ENCODE measurements at places on chromosomes 13 and 19. TPM values are rescaled to one million over a fixed set of nuclear protein-coding genes. Genes with fewer than 3 reads are reported as not detected.

- DNase-seq: no peak
These were observed 2.1 kb downstream of the TEX30 start for GRCh38 chr13:102771298-102772041.

DNA sequence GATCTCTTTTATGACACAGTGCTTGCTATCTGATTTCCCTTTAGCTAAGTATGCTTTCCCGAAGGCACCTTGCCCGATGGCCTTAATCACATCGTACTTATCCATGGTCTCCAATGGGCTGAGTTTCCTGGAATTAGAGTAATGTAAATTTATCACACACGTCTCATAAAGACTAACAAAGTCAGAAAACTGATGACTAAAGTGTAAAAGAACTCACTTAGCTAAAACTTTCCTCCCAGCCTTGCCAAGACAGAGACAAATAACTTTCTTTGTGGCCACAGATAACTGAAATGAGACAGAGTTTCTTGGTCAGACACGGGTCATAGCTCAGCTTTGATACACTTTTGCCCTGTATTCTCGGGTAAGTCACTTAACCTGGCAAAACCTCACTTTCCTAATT, 1.5 kb downstream of the NEK5 start:
- no peak for DNase-seq

DNA sequence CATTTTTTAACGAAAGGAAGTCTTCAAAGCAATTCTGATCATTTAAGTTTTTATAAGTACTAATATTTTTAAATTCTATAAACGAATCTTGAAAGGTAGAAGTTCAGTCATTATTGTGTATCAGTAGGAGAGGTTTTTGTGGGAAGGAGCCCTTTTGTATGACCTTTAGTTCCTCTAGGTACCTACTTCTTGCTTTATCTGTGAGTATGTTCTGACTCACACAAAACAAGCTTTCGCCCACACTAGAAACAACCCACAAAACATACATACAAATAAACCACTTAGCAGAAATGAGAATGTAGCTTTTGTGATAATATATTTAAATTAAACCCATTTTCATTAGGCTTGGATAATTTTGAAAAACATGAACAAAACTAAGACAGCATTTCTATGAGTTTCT, 27.8 kb downstream of the ERCC5 start:
- DNase-seq: no peak

DNA sequence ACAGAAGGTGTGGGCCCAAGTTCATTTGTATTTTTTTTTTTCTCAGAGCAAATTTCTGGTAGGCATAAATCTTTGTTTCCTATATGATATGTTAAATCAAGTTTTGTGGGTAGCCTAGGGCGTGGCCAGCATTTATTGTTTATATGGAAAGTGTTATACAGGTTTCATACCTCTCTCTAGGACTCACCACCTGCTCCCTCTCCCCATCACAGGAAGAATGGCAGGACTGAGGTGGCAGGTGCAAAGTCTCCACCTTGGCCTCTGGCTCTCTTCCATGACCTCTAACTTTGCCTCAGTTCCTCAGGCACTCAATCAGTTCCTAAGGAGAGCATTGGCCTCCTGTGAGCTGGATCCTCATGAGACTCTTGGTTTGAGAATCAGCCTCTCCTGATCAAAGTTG, 172.3 kb upstream of the TSC22D1 start:
- no peak for DNase-seq

Gene GGN
- total RNA-seq: 1.3 TPM

DNA sequence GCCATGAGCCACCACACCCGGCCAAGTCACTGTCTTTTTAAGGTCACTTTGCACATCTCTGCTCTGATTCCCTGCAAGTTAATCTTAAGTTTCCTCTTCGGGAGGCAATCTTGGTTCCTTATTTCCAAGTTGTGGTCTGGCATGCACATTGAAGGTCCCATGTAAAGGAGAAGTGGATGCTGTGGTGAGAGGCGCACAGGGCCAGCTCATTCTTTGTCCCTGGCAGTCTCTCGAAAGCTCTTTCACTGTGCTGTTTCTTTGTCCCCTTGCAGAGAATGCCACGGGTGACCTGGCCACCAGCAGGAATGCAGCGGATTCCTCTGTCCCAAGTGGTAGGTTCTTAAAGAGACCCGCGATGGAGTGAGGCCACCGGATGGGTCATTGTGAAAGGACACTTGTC, 16.4 kb upstream of the C19orf33 start:
- no peak for DNase-seq

GRCh38 chr19:47021536-47022139, 2.0 kb downstream of the NPAS1 start:
- DNase-seq: no peak

DNA sequence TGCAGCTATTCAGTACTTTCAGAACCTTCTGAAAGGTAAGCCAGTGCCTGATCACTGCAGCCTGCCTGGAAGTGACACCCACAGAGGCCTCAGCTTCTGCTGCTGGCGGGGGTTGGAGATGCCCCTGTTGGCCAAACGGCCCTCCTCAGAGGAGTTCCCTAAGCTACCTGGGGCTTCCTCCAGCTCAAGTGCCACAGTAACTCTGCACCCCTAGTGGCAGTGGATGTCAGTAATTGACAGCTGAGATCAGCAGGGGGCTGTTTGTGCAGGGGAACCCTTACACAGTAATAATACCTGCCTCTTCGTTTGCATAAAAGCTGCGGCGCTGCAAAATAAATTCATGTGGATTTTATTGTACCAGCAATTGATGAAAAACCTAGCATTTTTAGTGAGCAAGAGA, 28.9 kb downstream of the TDRD12 start:
- DNase-seq: no peak

Gene LHB
- not detected for total RNA-seq

DNA sequence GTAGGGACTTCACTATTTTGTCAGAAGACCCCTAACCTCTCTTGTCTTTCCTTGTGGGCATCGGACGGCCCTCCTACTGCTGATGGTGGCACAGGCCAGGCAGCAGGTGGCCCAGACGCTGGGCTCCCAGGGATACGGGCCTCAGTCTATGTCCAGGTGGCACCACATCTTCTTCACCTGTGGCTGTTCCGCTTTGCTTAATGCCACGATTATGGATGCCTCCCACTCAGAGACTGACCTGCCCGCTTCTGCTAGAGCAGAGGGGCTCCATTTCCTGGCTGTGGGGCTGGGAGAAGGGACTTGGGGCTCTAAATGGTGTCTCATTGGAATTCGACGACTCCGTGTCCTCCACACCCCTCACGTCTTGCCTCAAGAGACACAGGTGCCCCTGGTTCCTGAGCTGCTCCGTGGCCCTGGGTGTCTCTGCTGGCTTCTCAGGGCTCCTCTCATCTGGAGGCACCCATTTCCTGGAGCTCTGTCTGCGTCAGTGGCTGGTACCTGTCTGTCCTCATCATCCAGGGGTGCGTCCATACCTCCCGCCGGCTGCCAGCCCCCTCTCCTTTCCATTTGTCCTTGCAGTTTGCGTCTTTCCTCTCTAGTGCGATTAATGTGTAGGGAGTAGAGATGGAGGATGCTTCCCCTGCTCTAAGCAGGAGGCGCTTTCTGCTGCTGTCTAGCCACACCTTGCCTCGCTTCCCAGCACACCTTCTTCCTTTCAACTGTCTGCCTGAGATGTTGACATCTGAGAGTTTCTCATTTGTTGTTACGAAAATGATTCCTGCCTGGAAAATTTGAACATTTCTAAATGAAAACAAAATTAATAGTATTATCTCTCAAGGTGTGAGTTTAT, 63.4 kb downstream of the TEX29 start:
- no peak for DNase-seq

DNA sequence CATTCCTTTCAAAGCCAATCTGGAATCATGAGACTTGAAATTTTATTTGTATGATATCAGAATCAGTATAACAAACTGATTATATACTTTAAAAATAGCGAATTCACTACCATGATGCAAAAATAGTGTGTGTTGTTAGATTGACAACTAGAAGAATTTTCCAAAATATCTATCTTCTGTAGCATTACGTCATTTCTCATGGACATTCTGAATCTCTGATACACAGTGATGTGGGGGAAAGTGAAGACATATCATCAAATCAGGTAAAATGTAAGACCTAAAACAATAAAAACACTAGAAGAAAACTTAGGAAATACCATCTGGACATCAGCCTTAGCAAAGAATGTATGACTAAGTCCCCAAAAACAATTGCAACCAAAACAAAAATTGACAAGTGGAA, 1292.0 kb upstream of the PCDH9 start:
- no peak for DNase-seq

DNA sequence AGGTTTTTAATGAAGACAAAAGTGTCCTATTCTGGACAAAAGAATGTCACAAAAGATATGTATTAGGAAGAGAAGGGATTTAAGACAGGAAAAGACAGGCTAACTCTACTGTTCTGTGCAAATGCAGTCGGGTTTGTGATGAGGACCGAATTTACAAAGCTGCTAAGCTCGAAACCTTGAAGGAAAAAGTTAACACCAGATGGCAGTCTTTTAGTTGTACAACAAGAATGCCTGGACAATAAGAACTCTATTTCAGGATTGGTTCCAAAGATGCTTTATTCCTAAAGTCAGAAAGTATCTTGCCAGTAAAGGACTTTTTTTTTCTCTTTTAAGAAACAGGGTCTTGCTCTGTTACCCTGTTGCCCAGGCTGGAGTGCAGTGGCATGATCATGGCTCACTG, 51.1 kb downstream of the HS6ST3 start:
- DNase-seq: no peak

Gene KASH5
- total RNA-seq: not detected

Gene ZNF888
- 15.3 TPM for total RNA-seq

GRCh38 chr13:113117911-113118260, 4.7 kb upstream of the F10 start:
- no peak for DNase-seq

GRCh38 chr13:104854007-104854406, 1681.5 kb downstream of the EFNB2 start:
- DNase-seq: no peak

Gene WIZ
- total RNA-seq: 57.5 TPM

Gene B3GNT8
- total RNA-seq: 4.9 TPM

Gene ZNF221
- total RNA-seq: 13.0 TPM

Gene CYP4F22
- total RNA-seq: not detected

DNA sequence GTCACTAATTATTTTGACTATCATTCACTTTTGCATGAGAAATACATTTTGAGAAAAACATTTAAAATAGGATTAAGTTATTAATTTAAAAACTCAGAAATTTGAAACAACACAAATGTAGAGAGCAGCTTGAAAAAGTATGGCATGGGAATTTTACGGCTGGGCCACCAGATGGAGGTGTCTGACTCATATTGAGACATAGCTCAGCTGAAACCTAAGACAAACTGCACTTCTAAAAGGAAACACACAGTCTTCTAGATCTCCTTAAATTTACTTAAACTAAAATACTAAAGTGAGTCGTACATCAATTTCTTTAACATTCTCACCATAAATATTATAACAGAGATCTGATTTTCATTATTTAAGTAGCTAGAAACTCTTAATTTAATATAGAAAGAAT, 41.9 kb upstream of the POSTN start:
- DNase-seq: no peak

DNA sequence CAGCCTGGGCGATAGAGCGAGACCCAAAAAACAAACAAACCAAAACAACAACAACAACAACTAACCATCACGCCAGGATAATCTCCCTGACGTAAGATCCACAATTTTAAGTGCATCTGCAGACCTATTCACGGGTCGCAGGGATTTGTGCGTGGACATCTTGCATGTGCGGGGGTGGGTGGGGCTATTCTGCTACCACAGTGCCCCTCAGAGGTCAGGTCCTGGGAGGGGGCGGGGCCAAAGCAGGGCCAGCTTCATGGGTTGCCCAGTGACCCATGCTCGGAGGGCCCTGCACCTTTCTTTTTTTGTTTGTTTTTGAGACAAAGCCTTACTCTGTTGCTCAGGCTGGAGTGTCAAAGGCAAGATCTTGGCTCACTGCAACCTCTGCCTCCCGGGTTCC, 2.6 kb upstream of the CDC42EP5 start:
- no peak for DNase-seq

DNA sequence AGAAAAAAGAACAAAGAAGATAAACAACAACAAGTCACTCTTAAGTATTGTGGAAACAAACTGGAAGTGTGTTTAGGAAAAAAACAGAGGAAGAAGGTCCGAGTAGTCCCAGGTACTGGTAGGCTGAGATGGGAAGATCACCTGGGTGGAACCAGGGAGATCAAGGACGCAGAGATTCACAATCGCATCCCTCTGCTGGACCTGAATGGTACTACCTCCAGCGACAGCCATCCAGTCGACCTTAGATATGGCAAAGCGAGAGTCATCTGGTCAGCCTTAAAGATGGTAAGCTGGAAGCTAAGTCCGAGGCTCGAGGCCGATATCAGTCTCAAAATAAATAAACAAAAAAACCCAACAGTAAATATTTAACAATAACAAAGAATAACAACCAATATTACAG, 44.9 kb upstream of the ZNF91 start:
- no peak for DNase-seq

Gene DAND5
- total RNA-seq: 0.16 TPM

- peak; percentile 79 for DNase-seq
These were observed at the start of gene CTXN1 for GRCh38 chr19:7926021-7926726. TSS of gene CTXN1 (minus strand) at chr19:7926135. CDS start at chr19:7925538, 597 bp downstream.

DNA sequence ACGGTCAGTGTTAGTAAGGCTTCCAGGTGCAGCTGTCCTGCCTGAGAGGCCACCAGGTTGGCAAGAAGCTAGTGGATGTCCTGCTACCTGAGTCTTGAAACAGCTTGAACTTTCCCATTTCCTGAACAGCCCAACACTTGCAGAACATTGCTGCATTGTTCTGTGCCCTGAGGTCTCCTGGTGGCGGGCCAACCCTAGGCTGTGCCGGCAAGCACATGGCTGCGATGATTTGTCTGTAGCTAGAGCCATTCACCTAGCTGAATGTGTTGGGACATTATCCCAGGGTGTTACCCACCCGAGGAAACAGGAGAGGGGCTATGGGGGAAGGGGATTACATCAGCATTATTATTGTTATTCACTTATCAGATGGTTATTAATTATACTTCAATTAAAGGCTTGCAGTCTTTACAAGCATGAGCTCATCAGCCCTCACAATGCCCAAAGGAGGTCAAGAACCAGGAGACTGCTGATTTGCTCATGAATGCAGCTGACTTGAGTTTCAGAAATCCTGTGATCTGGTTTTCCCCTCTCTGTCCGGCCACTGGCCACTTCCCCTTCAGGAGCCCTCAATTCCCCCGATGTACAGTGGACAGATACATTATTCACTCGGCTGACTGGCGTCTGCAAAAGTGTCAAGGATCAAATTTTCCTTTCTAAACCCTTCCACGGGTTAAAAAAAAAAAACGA, 187.6 kb upstream of the TSC22D1 start:
- no peak for DNase-seq

GRCh38 chr13:91381371-91381770, 17.1 kb upstream of the GPC5 start:
- no peak for DNase-seq

Gene KIRREL2
- 1.4 TPM for total RNA-seq

- DNase-seq: no peak
These were observed 82.9 kb upstream of the VSTM2B start for GRCh38 chr19:29442910-29443309.

DNA sequence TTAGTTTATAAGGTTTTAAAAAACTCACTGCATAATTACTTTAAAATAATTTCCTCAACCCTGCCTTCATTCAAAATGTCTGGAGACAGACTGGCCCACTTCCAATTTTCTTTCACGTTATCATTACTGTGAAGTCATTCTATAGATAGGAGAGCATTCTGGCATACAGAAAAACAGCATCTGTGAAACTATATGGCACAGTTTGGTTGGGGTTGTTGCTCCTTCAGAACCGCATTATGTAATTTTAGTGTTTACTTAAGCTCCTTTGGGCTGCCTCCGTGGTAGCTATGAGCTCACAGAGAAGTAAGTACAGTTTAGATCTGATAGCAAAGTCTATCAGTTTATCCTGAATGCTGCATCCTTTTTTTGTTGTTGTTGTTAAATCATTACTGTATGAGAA, 104.3 kb downstream of the KCNRG start:
- DNase-seq: no peak
